Large intestine (tissue), 12 donors: ENCODE measurements at places on chromosomes 11 and 22. TPM values are rescaled to one million over a fixed set of nuclear protein-coding genes. Genes with fewer than 3 reads are reported as not detected.

- H3K27ac ChIP-seq: no peak overlapping the region
- H3K4me1 ChIP-seq: no peaks in the 10 kb centered on the region
- H3K36me3 ChIP-seq: no peaks in the 10 kb centered on the region
These were observed 350.6 kb downstream of the ETS1 start for GRCh38 chr11:128236506-128237498.

DNA sequence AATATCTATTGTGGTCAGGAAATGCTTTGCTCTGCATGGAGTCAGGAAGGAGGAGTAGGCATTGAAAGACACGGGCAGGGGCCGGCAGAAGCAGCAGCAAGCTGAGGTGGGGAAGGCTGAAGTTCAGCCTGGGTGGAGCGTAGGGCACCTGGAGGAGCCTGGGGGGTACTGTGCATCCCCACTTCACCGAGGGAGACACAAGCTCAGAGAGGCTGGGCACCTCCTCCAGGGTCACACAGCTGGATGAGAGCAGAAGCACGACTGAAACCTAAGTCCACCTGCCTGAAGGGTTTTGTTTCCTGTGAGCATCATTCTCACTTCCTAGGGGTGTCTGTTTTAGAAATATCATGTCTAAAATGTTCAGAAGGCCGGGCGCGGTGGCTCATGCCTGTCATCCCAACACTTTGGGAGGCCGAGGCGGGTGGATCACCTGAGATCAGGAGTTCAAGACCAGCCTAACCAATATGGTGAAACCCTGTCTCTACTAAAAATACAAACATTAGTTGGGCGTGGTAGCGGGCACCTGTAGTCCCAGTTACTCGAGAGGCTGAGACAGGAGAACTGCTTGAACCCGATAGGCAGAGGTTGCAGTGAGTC is 138.3 kb downstream of the MPPED1 start:
- no peaks in the 10 kb centered on the region for H3K36me3 ChIP-seq
- H3K4me1 ChIP-seq: no peaks in the 10 kb centered on the region
- H3K4me3 ChIP-seq: no peak overlapping the region
- H3K27me3 ChIP-seq: no peaks in the 10 kb centered on the region

RAPSN gene
- 0.64 TPM for polyA plus RNA-seq

IGLL1 gene
- 0.60 TPM for polyA plus RNA-seq

GRCh38 chr11:128246810-128247594 is 340.4 kb downstream of the ETS1 start:
- H3K27ac ChIP-seq: no peak overlapping the region
- H3K4me3 ChIP-seq: no peak overlapping the region
- peak; percentile 1 for DNase-seq

DNA sequence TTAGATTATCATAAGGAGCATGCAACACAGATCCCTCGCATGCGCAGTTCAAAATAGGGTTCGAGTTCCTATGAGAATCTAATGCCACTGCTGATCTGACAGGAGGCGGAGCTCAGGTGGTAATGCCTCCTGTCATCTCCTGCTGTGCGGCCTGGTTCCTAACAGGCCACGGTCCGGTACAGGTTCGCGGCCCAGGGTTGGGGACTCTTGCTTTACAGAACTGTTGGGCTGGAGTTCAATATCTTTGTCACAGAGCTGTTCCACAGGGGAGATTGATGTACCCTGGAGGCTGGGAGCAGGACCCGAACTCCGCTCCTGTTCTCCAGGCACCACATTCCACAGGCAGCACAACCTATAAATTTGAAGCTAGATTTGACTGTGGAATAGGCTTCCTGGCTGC is 358.1 kb upstream of the NARS2 start:
- H3K4me1 ChIP-seq: no peaks in the 10 kb centered on the region

- no peaks in the 10 kb centered on the region for H3K36me3 ChIP-seq
- DNase-seq: no peak
- H3K27me3 ChIP-seq: no peaks in the 10 kb centered on the region
- H3K27ac ChIP-seq: no peak overlapping the region
- no peak overlapping the region for H3K4me3 ChIP-seq
These were observed 2120.0 kb upstream of the RAG2 start for GRCh38 chr11:38718049-38718448.

SSTR3 gene
- 0.54 TPM for polyA plus RNA-seq

FUT4 gene
- polyA plus RNA-seq: 21.6 TPM

GRCh38 chr11:126403658-126404057 is 48.2 kb downstream of the ST3GAL4 start:
- no peaks in the 10 kb centered on the region for H3K27me3 ChIP-seq
- DNase-seq: no peak
- peaks cover 14% of the 10 kb centered on the region for H3K36me3 ChIP-seq
- no peak overlapping the region for H3K4me3 ChIP-seq

GRCh38 chr11:32659672-32660071 is 76.0 kb downstream of the EIF3M start:
- H3K4me3 ChIP-seq: no peak overlapping the region
- H3K36me3 ChIP-seq: no peaks in the 10 kb centered on the region
- no peak for DNase-seq

COX8A gene
- polyA plus RNA-seq: 331 TPM

GRCh38 chr11:121870206-121871045 is 245.6 kb downstream of the BLID start:
- no peaks in the 10 kb centered on the region for H3K36me3 ChIP-seq
- no peak overlapping the region for H3K27ac ChIP-seq
- DNase-seq: no peak
- H3K27me3 ChIP-seq: no peaks in the 10 kb centered on the region
- no peak overlapping the region for H3K4me3 ChIP-seq

DNA sequence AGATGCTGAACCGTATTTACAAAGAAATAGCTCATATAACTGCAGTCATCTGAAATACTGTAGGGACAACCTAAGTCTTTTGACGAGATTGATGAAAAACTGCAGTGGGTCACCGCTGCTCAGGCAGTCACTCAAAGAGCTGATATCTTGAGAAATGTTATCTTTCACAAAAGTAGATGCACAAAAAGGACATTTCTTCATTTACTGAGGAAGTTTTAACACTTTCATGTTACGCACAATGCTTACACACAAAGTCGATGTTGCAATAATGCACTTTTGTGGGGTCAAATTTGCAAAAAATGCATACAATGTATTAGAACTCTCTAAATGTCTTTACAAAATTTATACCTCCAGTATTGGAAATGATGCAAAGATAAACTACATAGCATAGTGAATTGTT is 16.2 kb upstream of the OR10V1 start:
- H3K27me3 ChIP-seq: no peaks in the 10 kb centered on the region
- H3K4me3 ChIP-seq: no peak overlapping the region
- H3K27ac ChIP-seq: no peak overlapping the region
- H3K36me3 ChIP-seq: no peaks in the 10 kb centered on the region

DNA sequence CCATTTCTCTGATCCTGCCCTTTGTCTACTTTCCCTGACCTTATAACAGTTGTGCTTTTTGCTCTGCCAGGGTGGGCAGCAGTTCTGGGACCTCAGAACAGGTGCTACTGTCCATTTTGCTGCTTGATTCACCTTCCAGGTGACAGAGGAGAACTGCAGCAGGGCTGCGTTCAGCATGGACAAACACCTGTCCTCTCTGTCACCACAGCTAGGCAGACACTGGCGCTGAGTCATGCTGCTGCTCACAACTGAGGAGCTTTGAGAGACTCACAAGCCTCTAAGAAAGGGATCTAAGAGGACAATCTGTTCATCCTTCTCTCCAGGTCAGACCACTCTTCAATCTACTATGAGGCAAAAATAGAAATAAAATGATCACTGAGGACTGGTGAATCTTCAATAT is 1144.5 kb upstream of the CCDC90B start:
- no peak for DNase-seq
- no peaks in the 10 kb centered on the region for H3K36me3 ChIP-seq
- no peak overlapping the region for H3K4me3 ChIP-seq

DNA sequence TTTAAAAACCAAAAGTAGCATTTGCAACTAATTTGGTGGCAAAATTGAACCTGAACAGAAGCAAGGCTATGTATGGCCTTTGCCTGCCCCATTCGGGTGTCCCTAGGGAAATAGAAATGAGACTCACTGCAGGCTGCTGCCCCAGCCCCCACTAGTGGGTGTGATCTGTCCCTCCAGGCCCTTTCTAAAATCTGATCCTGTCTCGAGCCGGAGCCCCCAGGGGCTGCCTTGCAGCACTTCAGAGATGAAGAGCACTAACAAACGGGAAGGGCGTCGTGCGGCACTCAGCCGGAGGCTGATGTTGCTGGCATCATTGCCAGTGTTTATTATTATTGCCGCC is 43.2 kb downstream of the CD82 start:
- peaks cover 38% of the 10 kb centered on the region for H3K4me1 ChIP-seq
- H3K27me3 ChIP-seq: no peaks in the 10 kb centered on the region
- H3K4me3 ChIP-seq: no peak overlapping the region
- no peak overlapping the region for H3K27ac ChIP-seq
- peaks cover 45% of the 10 kb centered on the region for H3K36me3 ChIP-seq

DNA sequence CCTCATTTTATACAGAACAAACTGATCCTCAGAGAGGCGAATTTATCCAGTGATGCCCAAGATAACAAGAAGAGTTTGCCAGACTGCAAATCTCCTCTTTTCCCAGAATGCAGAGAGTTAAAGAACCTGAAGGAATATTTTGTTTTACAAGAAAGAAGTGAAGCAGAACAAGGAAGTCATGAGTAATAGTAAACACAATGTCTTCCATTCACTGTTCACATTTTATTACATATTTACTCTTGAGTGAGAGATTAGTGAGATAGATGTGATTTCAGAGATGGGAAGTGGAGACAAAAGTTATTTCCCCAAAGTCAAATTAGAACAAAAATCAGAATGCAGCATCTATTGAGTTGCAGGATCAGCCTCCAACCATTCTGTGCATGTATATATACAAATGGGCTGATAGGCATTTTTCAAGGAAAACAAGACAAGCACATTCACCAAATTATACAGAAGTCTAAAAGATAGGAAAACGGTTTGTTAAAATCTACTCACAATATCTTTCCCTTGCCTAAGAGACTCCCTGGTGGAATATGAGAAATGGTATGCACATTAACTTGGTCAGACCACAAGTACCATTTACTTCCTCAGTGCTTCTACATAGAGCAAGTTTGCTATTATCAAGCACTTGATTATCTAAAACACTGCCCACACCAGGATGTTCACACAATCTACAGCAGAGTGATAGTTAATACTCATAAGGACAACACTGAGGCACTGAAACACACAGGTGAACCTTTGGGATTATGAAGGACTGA is 12.0 kb downstream of the GUCY1A2 start:
- H3K4me1 ChIP-seq: no peaks in the 10 kb centered on the region
- no peaks in the 10 kb centered on the region for H3K36me3 ChIP-seq
- H3K27ac ChIP-seq: no peak overlapping the region
- DNase-seq: no peak
- H3K4me3 ChIP-seq: no peak overlapping the region

ANKK1 gene
- 0.27 TPM for polyA plus RNA-seq
